ENCODE measurements at places on chromosomes 4 and X.

DNA sequence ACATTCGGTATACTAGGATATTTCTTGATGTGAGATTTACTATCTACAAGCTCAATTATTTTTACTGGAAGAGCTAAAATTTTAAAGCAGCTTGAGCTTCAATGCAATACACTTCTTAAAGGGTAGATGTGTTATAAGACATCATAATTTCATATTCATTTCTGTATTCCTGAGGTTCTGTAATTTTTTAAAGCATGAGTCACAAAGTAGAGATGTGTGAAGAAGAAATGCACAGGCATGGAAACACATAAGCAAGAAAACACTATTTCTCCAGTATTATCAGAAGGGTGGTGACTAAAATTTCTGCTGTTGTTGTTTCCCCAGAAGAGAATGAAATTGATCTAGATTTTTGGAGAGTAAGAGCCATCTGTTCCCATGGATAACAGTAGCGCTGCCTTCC lies 72.6 kb downstream of the INPP4B start:
- DNase-seq, result no peak

DNA sequence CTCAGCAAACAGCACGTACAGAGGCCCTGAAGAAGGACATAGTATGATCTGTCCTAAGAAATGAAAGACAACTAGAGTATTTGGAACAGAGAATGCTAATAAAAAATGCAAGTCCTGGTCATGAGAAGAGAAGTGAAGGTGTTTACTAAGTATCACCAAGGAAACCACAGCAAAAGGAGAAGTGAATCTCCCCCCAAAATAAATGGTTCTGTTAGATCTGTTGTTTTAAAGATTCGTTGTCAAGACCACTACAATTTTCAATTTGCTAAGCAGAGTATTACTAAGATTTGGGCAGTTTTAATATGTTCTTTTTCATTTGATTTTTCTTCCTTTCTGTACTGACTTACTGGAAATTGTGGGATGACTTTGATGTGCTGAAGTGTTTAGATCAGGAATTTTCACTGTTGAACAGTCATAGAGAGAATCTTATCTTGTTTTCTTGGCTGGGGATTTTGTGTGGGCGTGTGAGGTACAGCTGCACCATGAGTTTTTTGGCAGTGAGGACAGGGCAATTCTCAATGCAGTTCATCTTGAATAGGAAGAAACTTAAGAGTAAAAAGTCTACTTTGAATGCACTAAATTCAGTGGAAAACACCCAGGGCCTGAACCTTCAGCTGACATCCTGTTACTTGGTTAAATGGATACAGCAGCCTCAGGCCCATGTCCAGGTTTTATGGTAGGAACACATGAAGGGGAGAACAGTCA lies 132.2 kb downstream of the STIM2 start:
- peak; percentile 21 for DNase-seq

- no peak for DNase-seq
Observed at GRCh38 chr4:56744030-56744429, 62.9 kb upstream of the HOPX start.

GRCh38 chrX:13597874-13598273 lies 28.5 kb downstream of the EGFL6 start:
- peak; percentile 14 for DNase-seq

DNA sequence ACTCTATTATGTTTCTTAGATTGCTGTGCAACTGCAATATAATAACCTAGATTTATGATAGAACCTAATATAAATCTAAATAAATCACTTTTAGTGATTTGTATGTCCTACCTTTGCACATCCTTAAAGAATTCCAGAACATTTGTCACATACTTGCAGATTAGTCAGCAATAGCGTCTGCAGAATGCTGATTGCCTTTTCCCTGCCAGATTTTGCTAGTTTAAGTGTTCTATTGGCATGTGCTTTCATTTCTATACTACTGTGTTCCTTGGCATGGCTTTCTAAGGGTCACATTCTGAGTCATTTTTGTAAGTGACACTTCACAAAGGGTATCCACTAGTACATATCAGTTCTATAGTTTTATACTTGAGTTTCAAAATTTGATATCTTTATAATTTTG lies 303.1 kb upstream of the GIMD1 start:
- peak; percentile 75 for DNase-seq

DNA sequence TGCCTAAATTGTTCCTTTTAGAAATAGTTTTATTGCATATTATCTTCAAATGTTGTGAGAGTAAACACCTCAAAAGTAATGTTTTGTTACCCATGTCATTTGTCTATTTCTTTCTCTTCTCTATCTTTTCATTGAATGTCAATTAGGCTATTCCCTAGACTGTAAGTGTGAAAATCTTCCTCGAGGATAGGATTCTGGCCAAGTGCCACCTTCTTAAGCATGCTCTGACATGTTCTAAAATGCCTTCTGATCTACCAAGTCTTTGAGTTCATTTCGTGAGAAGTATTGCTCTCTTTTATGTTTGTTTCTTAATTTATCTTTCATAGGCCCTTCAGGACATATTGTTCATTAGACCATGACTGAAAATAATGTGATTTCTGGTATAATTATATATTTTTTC lies 44.1 kb upstream of the TLL1 start:
- DNase-seq, result no peak

DNA sequence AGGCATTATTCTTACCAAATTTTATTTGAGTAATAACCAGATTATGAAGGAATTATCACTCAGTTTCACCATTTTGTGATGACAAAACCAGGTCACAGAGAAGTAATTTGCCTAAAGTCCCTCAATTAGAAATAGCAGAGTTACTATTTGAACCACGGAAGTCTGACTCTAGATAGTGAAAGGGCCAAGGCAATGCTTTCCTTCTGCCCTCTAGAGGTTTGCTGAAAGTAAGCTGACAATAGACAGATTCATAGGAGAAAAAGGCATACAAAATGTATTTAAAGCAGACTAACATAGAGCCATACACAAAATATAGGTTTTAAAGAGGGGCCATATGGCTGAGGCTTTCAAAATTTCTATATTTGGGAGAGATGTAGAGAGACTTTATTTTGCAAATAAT lies 43.1 kb downstream of the CXXC4 start:
- no peak for DNase-seq

- DNase-seq, result no peak
Observed at GRCh38 chr4:90127706-90128345, 632 bp downstream of the CCSER1 start.

GRCh38 chrX:10676235-10676957 lies 56.0 kb upstream of the MID1 start:
- DNase-seq, result no peak

- DNase-seq, result no peak
Observed at GRCh38 chr4:626201-627091, 1.1 kb downstream of the PDE6B start.

DNA sequence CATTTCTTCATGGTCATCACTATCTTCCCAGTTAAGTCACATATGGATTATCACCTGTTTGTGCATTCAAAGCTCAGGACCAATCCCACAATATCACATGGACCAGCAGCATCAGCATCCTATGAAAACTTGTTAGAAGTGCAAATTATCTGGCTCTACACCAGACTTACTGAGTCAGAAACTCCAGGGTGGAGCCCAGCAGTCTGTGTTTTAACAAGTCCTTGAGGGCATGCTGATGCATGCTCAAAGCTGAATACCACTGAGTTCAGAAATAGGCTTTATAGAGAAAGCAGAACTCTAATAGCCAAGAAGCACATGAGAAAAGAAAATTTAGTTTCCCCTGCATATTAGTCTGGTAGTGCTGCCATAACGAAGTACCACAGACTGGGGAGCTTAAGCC lies 62.4 kb upstream of the GABRQ start:
- DNase-seq, result no peak

Measured in fibroblast of skin of right quadriceps (primary cell).